ENCODE measurements at places on chromosomes 5 and 9.
A peak's percentile ranks its signal among the peaks of the same experiment; 100 is the strongest.

DNA sequence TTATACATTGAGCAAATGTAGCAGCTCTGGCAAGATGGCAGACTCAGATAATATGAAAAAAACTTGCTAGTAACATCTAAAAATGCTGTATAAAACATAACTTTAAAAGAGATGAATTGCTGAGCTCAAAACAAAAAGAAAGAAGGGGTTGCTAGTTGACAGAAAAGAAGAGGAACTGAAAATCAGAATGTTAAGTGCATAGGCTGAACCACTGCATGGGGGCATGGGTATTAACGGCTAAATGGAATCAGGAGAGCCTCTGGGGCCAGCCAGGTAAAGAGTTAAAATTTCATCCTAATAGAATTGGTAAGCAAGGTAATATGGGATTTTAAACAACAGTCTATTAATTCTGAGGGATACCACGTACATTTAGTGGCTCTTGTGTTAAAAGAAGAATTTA lies 146.8 kb downstream of the SMC2 start:
- no peak for DNase-seq

GRCh38 chr9:112719241-112719691 lies 1.3 kb upstream of the INIP start:
- no peak for DNase-seq

DNA sequence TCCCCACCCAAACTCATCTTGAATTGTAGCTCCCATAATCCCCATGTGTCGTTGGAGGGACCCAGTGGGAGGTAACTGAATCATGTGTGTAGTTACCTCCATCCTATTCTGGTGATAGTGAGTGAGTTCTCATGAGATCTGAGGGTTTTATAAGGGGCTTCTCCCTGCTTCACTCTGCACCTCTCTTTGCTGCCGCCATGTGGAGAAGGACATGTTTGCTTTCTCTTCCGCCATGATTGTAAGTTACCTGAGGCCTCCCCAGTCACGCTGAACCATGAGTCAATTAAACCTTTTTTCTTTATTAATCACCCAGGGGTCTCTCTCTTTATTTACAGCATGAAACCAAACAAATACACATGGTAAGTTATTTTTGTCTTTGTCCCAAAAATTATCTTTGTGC lies 726.1 kb downstream of the CDH18 start:
- no peak for DNase-seq

DNA sequence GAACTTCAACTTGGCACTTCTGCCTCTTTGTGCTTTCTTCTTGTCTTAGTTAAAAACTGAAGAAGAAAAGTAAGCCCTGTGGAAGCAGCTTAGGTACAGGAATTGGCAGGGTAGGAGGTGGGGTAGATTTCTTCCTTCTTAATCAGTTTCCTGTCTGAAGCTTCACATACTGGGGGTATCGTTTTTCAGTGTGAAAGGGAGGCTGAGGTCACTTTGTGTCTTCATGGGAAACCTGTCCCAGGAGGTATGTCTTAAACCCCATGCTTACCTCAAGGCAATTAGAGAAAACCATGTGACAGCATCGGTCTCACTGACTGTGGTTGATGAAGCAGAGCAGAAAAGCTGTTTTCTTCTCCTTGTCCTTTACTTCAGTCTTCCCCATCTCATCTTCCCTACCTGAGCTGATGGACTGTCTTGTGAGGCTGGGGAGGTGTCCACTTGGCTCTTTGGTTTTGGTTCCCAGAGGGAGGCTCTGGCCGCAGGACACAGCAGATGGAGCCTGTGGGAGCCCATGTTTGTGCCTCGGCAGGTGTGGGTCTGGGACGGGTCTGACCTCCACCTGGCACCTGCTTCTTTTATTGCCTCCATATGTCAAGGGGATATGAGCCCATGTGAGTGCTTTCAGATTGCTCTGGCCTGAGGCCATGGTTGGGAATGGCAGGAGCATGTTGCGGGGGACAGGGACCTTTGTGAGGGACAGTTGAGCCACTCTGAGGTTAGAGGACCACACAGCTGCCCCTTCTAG lies 47.0 kb downstream of the SH3GL2 start:
- no peak for DNase-seq

GRCh38 chr9:130107234-130107861 lies 53.6 kb downstream of the GPR107 start:
- DNase-seq: peak; percentile 91

- DNase-seq: no peak
These were observed 396.5 kb downstream of the MLLT3 start for GRCh38 chr9:20225826-20226225.

DNA sequence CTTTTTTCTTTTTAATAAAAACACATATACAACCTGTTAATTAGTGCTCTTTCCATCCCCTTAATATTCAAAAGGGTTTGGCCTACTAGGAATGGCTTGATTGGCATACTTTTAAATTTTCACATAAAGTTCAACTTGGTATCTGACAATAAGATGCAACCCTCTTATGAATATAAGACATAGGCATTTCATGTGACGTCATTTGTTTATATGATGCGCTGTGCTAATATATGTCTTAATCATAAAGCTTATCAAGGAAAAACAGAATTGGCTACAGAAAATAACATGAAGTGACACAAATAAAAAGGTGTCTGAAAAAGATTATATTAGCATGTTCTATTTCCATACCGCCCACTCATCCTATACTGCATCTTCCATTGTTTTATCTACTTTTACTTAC lies 1642.4 kb downstream of the EFNA5 start:
- DNase-seq: no peak

GRCh38 chr5:111494355-111494999 lies 17.9 kb downstream of the STARD4 start:
- no peak for DNase-seq

DNA sequence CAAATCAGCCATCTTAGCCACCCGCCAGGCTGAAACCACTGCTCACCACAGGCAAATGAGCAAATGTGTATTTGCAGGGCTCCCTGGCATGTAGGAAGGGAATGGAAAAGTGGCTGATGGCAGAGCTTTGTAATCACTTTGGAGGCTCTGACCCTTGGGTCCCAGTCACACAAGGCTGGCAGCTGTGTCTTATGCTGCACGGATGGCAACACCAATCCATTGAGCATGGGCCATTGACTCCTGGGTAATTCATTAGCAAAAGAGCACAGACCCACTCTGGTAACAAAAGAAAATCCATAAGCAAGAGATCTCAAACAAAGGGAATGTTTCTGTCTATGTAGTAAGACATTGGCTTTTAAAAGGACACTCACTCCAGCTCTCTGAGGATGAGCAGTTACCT lies 57.6 kb downstream of the SPOCK1 start:
- no peak for DNase-seq

- no peak for DNase-seq
These were observed 13.1 kb upstream of the EGFLAM start for GRCh38 chr5:38245307-38245706.

DNA sequence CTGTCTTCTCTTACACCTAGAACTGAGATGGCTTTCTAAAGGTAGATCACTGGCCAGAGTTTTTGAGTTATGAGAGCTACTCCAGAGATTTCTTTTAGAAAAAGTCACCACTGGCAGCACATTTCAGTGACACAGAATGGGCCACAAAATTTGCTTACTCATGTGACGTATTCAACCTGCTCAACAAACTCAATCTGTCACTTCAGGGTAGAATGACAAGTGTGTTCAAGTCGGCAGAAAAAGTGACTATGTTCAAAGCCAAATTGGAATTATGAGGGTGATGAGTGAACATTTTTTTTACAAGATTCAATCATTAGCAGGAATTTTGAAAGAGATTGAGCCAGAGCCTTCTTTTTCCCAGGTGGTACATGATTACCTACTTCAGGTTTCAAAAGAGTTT lies 46.5 kb downstream of the TAF11L14 start:
- DNase-seq: no peak

GRCh38 chr5:34688015-34688810 lies 32.1 kb downstream of the RAI14 start:
- no peak for DNase-seq

DNA sequence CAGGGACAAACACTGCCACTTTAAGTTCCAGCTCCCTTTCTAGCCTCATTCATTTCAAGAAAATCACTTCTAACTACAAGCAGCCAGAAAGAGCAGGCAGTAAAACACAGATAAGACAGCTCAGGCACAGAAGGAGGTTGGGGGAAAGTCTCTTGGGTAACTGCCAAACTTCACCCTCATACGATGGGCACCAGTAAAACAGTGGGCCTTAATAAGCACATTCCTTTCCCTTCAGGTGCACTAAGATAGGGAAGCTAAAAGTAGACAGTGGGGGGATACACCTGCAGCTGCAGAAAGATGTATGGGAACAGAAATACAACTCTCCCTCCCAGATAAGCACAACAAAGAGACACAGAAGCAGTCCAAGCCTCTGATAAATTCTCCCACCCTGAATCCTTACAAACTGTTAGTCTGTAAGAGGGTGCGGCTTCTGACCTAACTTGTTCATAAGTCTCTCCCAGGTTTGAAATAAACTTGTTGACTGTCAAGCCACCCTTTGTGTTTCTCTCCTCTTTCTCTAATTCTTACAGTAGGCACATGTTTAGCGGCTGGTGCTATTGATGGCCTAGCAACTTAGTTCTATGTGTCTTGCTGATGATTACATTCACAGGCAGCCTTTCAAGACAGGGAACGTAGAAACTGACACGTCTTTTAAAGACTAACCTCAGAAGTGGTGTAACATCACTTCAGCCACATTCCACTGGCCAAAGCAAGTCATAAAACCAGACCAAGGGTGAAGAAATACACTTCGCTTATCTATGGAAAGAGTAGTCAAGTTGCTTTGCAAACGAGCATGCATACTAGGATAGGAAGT lies 6.8 kb upstream of the CKS2 start:
- DNase-seq: no peak

GRCh38 chr5:176545737-176546509 lies 3.2 kb upstream of the CDHR2 start:
- DNase-seq: no peak

DNA sequence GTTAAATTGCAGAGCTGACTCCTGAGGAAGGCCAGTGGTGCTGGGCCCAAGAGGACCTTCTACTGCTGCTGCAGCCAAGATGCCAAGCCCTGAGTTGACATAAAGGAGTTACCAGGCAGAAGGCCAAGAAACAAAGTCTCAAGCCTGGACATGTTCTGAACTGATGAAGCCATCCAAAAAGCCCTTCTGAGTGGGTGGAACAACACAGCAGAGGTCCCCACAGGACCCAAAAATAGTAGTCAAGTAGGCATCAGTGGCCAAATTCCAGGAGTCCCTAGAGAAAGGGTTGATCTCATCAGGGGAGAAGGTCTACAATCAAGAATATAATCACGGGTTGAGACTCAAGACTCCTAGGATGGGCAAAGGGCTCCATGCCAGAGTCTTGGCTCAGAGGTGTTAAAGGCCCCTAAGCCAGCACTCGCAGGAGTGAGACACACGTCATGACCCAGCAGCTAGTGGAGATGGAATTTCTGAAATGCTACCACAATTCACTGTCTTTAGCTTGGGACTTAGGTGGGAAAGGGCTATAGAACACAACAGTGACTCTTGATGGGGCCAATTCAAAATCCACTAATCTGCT lies 119.7 kb downstream of the FANCC start:
- no peak for DNase-seq

GRCh38 chr5:30390095-30390494 lies 803.4 kb upstream of the CDH6 start:
- DNase-seq: no peak

DNA sequence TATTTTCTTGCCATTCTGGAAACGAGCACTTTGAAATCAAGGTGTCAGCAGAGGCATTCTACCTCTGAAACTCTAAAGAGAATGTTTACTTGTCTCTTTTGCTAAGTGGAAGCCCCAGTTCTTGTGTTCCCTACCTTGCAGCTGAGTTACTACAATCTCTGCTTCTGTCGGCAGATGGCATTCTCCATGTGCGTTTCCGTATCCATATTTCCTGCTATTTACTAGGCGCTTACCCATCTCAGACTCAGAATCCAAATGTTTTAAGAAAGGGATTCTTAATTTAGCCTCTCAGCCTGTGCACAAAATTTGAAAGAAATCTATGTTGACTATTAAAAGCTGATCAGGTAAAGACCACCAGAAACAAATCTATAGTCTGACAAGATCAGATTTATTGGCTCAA lies 221.3 kb upstream of the FTMT start:
- no peak for DNase-seq

DNA sequence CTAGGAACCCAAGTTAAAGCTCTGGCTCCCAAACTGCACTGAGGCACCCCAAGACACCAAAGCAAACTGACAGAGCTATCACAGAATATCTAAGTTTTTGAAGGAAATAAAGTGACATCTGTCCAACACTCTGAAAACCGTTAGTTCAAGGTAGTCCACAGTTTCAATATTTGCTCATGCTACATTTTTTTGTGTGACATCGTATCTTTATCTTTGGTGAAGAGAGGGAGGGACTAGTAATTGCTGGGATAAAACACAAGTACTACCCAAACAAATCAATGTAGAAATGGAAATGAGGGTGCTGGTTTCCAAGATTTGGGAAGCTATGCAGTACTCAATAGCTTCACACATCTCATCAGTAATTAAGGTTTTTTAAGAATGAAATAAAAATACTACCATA lies 20.6 kb downstream of the LIFR start:
- no peak for DNase-seq

GRCh38 chr5:157390551-157391297 lies 69.3 kb upstream of the NIPAL4 start:
- DNase-seq: no peak

GRCh38 chr5:82354543-82354942 lies 76.4 kb upstream of the RPS23 start:
- no peak for DNase-seq

DNA sequence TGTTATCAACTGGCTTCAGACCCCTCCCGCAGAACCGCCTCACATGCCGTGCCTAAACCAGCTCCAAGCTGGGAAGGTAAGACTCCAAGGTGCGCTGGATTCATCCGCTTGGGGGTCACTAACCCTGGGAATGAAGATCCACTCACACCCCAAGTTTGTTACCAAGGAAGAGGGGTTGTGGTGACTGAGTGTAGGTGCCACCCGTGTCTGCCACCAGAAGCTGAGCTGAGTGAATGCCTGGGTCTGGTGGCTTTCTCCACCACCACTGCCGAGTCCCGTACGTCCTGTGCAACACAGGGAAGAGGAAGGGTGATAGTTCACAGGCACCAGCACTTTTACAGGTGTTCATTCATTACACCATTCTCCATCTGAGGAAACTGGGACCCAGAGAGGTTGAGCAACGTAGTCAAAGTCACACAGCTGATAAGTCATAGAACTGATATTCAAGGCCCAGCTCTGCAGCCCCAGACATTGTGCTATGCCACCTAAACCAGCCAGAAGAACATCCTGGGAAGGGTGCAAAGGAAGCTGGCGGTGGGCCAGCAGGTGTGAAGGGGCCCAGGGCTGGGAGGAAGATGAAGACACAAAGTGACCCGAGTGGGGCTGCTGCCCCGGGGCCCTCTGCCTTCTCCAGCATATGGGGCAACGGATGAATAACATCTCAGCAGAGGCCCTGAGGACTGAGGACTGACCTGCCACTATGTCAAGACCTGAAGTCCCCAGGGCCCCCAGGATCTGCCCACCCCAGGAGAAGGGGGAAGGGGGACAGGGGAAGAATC lies 70.9 kb upstream of the PPP1R26 start:
- DNase-seq: peak; percentile 41

Measured in spleen (tissue), 13 donors.